ENCODE measurements at places on chromosomes 7 and 10.

- no peak for DNase-seq
Observed at GRCh38 chr7:134780166-134780828, 863 bp downstream of the CALD1 start.

- no peak for DNase-seq
Observed at GRCh38 chr10:78942091-78942501, 126.7 kb upstream of the ZMIZ1 start.

DNA sequence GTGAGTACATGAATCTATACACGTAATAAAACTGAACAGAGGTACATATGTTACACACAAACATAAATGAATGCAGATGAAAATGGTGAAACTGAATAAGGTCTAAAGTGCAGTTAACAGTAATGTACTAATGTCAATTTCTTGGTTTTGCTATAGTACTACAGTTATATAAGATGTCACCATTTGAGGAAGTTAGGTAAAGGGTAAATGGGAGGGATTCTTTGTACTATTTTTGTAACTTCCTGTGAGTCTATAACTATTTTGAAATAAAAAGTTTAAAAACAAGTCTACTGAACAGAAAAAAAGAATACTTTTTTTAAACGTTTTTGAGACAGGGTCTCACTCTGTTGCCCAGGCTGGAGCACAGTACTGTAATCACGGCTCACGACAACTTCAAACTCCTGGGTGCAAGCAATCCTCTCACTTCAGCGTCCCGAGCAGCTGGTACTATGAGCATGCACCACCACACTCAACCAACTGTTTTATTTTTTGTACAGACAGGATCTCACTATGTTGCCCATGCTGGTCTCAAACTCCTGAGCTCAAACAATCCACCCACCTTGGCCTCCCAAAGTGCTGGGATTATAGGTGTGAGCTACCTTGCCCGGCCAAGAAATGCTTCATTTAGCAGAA, 71.5 kb downstream of the WAPL start:
- DNase-seq = no peak

DNA sequence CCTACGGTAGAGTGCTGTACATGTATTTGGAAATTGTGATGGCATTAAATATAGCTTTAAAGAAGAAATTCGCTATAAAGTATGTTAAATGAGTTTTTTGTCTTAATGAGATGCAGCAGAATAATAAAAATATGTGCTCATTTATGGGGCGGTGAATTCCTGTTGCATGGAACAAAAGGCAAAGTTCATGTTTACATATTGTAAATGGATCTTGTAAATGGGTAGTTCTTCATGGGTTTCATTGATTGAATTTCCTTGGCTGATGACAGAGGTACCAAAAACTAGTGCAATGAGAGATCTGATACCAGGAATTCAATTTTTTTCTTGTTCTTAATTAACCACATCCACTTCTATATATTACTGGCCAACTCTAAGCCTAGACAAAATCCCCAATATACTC, 284.2 kb downstream of the SUGCT start:
- DNase-seq = no peak

GRCh38 chr7:96090756-96091155, 231.1 kb downstream of the SLC25A13 start:
- no peak for DNase-seq

GRCh38 chr10:72509206-72509799, 116.6 kb downstream of the MICU1 start:
- DNase-seq = no peak

- DNase-seq = no peak
Observed at GRCh38 chr10:83425306-83425705, 714.0 kb upstream of the GHITM start.

GRCh38 chr10:126580873-126581647, 89.4 kb downstream of the C10orf90 start:
- DNase-seq = no peak

- DNase-seq = no peak
Observed at GRCh38 chr10:31030260-31030659, 1.4 kb downstream of the ZNF438 start.

GRCh38 chr7:139656387-139656786, 121.4 kb downstream of the HIPK2 start:
- no peak for DNase-seq

DNA sequence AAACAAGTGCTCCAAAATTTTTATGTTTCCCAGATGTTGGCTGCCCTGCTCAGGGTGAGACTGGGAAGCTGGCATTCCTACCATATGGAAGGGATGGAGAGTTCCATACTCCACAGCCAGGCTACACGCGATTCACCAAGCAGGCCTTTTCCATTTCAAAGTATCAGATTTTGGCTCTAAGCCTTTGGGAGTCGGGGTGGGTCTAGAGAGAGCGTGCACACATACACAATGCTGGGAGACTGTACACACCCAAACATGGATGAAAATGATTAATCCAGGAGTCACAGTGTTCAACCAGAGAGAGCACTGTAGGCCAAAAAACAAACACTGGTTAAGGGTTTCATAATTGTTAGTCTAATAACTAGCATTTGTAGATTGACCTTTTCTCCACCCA, 295.0 kb downstream of the BICC1 start:
- DNase-seq = no peak

GRCh38 chr10:10589540-10590303, 427.9 kb upstream of the CELF2 start:
- no peak for DNase-seq

GRCh38 chr7:41097501-41097900, 605.4 kb downstream of the INHBA start:
- no peak for DNase-seq

- no peak for DNase-seq
Observed at GRCh38 chr10:79293841-79294581, 53.3 kb upstream of the PPIF start.

DNA sequence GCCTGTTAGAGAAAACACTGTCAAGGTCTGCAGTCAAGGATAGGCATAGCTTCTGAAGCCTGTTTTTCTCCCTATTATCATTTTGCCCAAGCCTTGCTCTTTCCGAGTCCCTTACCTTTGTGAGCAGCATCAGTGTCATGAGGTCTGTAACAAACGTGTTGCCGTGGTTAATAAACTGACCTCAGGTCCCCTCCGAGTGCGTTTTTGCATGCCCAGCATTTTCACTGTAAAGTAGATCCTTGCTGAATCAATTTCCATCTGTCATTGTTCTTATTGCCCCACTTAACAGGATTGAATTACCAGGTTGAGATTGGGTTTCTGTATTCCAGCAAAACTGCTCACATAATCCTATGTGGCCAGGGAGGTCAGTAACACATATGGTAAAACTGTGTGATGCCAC, 110.3 kb downstream of the ZNF248 start:
- DNase-seq = no peak

DNA sequence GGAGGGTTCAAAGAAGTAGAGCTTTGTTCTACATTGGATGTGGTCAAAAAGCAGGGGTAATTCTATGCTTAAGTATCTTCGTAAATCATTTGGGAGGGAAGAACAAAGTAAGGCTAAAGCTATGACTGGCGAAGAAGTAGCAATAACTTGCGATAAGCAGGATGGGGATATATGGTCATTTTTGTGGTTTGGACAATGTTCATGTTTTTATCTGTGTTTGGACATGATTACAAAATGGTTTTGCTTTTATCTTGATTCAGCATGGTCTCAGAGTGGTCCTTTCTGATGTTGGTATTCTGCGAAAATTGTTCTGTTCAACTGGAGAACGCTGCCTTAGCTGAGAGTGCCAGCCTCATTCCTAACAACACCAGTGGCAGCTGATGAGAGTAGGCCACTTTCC, 208.8 kb downstream of the SEMA3A start:
- no peak for DNase-seq

- DNase-seq = no peak
Observed at GRCh38 chr10:36779238-36779846, 346.1 kb upstream of the ANKRD30A start.

GRCh38 chr10:102381983-102382382, 13.5 kb upstream of the NFKB2 start:
- DNase-seq = no peak

DNA sequence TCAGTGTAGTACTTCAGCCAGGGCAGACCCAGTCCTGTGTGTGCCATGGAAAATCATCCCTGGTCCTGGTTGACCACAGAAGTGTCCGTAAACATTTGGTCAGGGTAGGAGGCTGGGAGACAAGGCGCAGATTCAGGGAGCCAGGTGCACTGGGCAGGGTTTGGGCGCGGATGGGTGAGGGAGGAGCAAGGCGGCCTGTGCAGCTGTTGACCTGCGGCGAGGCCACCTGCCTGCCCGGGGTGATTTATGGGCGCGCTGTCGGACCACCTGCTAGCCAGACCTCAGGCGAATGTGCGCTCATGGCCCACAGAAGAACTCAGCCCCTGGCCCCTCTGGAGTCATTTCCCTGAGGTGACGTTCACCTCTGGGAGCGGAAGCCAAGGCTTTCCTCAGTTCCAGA, 6.6 kb downstream of the SFRP5 start:
- DNase-seq = no peak

DNA sequence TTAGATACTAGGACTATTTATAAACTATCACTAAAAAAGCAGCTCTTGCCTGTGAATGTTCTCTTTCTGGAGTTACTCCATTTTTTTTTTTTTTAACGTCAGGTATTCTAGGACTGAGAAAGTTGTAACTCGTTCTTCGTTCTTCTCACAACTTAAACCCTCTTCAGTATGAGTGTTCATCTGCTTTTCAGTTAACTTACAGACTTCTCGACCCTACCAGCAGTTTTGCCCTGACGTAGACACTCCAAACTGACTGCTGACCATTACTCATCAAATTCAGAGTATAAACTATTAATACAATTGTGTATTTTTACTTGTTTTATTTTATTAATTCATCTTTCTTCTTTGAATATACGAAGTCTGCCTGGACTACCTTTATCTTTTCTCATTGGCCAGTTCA, 353.1 kb downstream of the GPR37 start:
- no peak for DNase-seq

DNA sequence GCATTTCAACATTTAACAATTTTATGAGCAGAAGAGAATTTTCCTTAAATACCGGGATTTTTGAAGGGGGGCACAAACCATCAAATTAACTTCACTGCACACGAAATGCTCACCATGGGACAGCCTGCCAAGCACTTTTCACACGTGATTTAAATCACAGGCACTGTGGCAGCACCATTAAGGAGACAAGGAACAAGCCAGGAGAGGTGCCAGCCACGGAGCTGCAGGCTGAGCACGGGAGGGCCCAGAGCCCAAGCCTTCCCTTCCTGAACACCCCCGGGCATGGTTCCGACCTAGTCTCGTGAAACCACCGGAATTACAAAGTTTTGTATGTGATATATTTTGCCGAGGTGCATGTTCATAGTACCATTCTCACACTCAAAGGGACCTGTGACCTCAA, 13.4 kb downstream of the PITRM1 start:
- no peak for DNase-seq

- DNase-seq = no peak
Observed at GRCh38 chr7:85320699-85321476, 134.0 kb upstream of the SEMA3D start.

DNA sequence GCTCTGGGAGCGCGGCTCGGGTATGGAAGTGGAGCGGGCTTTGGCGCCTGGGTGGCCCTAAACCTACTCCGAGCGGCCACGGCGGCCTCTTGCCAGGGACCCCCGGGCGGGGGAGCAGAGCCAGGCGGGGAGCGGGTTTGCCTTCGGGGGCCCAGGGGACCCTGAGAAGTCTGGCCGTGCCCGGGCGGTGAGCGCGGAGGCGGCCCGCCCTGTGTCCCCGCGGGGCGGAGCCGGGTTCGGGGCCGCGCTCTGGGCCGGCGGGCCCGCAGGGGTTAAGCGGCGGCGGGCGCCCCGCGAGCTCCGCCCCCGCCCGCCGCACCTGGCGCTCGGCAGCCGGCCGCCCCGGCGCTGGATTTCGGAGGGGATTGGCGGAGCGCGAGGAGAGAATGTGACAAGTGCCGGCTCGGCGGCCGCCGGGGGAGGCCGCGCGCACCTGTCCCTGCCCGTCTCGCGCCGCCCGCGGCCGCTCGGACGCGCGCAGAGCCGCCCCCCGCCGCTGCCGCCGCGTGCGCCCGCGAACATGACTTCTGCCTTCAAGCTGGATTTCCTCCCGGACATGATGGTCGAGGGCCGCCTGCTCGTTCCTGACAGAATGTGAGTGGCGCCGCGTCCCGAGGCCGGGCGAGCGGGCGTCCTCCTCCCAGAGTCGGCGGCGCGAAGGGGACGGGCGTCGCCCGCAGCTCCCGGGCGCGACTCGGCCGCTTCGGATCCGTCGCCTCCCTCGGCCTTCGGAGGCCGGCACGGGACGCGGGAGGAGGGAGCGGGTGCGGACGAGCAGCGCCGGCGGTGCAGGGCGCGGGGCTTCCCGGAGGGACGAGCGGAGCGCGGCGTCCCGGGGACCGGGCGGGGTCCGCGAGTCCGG, at the start of gene CELF2:
TSS of gene CELF2 (plus strand) at position 303 of the 862 bp plus-strand sequence. CDS start at position 521, 218 bp downstream.
- DNase-seq = peak; percentile 85

GRCh38 chr7:157139111-157139809, 534 bp downstream of the UBE3C start:
- peak; percentile 68 for DNase-seq

DNA sequence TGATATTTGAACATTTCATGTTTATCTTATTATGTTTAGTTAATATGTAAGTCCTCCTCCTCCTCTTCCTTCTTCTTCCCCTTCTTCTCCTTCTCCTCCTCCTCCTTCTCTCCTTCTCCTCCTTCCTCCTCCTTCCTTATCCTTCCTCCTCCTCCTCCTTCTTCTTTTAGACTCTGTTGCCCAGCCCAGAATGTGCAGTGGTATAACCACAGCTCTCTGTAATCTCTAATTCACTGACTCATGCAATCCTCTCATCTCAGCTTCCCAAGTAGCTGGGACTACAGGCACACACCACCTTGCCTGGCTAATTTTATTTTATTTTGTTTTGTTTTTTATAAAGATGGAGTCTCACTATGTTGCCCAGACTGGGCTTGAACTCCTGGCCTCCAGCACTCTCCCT, 83.4 kb upstream of the ODAD2 start:
- no peak for DNase-seq

- no peak for DNase-seq
Observed at GRCh38 chr10:68105820-68106219, 3.5 kb upstream of the MYPN start.

DNA sequence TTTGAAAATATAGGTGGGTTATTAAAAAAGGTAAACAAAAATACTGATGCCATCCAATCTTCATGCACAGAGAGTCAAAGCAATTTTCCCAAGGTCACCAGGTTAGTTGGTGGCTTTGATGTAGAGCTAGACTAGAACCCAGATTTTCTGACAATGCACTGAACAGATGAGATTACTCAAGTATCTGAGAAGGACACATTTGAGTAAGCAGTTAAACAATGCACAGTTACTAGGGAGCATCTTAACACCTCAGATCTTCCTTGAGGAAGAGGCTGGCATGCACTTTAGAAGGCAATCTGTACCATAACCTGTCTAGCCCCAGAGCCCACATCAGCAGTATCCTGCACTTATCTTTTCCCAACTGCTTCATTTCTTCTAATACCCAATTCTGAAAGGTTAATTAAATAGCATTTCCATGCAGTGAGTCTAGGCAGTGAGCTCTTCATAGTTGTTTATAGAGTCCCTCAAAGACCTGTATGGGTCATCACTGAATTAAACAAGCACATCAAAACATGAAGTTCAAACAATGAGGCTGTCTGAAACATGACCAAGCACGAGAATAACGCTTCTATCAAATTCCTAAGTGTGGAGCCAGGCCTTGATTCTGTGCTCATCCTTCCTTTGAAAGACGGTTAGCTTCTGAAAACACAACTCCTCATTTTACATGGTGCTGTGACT, 38.2 kb upstream of the ANK3 start:
- DNase-seq = no peak
